ENCODE measurements at places on chromosomes 4 and X.

GRCh38 chr4:77734928-77735327 is 84.2 kb downstream of the CNOT6L start:
- DNase-seq, result peak; percentile 79

DNA sequence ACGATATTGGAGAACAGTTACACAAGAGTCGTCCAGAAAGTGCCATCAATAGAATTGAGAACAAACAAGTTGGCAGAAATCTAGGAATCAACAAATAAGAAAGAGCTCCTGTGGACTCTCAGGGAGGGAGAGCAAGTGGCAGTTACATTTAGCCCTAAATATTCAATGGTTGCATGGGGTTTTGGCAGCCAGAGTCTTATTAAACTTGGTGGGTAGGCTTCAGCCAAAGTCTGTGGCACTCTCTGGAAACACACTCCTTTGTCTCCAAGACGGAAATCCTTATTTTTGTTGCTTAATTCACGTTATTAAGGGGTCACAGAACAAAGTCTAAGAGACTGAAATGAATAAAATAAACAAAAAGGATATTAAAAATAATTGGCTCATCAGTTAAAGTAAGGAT is 742.2 kb upstream of the ATOH1 start:
- no peak for DNase-seq

DNA sequence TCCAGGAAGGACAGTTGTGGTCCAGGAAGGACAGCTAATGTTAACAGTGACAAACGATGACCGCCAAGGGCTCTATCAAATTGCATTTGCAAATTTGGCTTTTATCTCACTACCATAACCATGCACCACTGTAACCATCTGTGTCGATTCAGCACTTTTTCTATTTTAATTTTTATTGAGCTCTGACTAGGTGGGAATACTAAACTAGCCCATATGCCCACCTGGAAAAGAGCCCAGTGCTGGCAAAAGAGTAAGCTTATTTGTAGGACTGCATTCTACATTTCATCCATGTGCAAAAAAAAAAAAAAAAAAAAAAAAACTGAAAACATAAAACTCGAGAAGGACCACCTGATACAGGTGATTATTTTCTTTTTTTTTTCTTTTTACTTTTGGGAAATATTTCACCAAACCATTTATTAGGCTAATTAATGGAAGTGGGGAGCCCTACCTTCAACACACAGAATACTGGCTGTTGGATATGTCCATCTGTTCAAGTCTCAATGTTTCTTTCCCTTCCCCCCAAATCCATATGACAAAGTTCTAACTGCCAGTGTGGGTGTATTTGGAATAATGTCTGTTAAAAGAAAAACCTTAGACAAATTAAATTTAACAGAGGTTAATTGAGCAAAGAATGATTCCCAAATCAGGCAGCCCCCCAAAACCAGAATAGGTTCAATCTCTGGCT is 99.5 kb upstream of the MXRA5 start:
- DNase-seq, result no peak

GRCh38 chr4:127634181-127634580 is 1.4 kb downstream of the INTU start:
- DNase-seq, result no peak

DNA sequence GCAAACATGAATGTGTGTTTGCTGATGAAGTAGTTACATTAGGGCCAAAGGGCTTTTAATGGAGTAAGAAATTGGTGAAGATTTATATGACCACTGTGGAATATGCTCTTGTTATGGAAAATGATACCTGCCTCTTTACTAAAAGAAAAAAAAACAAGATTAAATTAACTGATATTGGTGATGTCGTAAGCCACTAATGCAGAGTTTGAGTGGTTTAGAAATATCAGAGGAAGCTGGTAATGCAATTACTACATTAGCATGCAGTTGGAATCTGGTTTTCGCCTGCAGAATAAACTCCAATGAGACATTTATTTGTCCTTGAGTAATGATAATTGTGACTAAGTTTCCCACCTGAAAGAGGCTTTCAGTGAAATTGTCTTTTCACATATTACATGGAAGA is 597.9 kb downstream of the GALNTL6 start:
- DNase-seq, result no peak

- peak; percentile 39 for DNase-seq
These were observed 2.8 kb downstream of the RTL5 start for GRCh38 chrX:72128881-72129280.

DNA sequence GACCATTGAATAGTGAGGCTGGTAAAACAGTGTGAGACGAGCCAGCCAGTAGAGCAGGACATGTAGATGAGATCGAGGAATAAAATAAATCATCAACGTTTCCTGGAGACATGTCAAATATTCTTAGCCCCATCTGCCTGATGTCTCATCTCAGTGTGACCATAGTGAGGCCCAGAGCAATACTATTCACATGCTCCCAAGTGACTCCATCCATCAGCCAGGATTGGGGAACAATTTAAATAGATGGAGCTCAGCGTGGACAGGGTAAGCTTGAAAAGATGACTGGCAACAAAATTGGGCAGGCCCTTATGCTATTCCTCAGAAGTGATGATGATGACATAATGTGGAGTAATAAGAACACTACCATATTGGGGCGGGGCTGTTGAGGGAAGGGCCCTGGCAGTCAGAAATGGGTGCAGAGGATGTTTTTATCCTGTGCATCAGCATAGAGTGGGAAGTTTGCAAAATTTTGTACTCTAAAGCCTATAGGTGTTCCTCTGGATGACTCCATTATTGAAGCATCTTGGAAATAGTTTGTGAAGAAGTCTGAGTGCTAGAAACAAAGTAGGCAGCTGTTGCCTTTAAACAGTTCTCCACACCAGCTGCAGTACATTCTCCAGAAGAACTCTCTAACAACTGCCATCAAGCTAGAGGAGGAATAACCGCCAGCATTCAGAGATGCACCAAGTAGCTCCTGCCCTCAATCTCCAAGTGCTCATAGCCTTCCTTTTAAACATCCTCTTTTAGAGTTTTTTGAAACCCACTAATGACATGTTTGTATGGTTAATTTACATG is 333.0 kb downstream of the DCHS2 start:
- no peak for DNase-seq

DNA sequence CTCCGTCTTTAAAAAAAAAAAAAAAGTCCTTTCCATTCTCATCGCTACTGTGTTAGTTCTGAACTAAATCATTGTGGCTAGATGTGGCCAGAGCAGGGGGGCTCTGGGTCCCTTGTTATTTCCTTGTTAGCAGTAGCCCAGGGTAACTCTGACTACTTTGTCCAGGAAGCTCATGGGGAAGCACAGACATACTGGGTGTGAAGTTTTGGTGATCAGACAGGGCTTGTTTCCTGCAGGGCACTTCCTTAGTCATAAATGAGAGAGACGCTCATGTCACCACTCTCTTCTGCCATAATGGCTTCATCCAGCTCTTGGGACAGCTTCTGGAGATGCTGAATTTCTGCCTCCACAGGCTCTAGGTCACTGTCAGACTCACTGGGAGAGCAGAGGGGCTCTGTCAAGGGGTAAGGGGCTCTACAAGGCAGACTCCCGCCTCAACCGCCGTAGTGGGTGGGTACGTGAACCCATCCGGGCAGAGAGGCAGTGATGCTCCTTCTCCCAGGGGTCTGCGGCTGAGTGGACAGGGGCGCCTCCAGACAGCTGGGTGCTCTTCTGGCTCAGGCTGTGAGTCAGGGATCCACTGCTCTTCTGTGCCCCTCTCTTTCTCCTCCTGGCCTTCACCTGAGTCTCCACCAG is 12.9 kb downstream of the STIM2 start:
- no peak for DNase-seq

GRCh38 chrX:26262121-26262523 is 46.2 kb downstream of the MAGEB5 start:
- no peak for DNase-seq

DNA sequence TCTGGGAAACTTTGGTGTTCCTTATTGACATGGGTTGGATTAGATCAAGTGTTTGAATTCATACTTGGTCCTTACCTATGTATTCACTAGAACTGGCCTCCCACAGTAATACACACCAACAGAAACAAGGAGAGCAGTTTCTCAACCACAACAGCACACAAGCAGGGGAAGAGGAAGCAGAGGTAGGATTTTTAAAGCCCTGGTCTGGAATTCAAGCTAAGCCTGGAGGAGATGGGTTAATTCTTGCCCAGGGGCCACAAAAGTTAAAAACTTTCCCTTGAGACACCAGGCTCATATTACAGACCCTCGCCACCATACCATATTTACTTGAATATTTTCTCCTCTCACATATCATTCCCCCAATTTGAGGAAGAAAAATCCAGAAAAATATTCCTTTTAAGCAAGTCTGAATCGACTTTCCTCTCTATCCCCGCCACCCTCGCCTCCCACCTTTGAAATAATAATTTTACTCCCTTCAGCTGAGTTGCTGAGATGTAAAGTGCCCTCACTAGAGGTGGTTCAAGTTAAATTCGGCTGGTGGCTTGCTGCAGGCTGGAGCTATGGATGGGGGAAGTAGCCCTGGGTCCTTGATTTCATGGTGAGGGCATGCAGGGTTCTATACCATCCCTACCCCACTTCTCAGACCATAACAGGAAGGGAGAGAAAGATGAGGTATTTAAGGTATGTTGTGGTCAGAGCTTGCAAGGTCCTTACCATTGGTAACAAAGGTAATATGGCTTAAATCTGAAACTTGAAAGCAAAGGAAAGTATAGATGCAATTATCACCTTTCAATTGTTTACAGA is 440.2 kb downstream of the INPP4B start:
- DNase-seq, result peak; percentile 1

GRCh38 chr4:165448700-165449099 is 69.9 kb downstream of the CPE start:
- no peak for DNase-seq

All from hematopoietic multipotent progenitor cell treated with erythropoietin and hydrocortisone succinate and interleukin-3 and kit ligand, for 8 days (in vitro differentiated cells).